ENCODE measurements at places on chromosomes 12 and 14. TPM values are rescaled to one million over a fixed set of nuclear protein-coding genes. Genes with fewer than 3 reads are reported as not detected.

- no peak for DNase-seq
Observed at GRCh38 chr12:77161944-77162343, 96.6 kb upstream of the E2F7 start.

DNA sequence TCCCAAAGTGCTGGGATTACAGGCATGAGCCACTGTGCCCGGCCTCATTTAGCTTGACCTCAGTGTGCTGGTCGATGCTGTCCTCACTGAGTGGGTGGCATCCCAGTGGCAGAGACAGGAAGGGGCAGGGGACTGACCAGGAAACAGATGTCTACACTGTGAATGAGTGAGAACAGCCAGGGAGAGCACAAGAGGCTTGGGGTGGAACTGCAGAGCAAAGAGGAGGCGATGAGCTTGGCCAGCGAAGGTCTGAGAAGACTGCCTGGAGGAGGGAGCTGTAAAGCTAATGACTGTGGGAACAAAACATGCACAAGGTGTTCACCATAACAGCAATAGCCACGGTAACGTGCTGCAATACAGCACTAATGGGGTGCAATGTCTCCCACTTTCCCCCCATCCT lies 57.2 kb upstream of the BEGAIN start:
- no peak for DNase-seq

Gene CPNE6
- total RNA-seq = not detected

GRCh38 chr12:90842477-90842876 lies 112.5 kb downstream of the CCER1 start:
- no peak for DNase-seq

GRCh38 chr12:6241495-6241894 lies 41.3 kb downstream of the CD9 start:
- no peak for DNase-seq

- DNase-seq = no peak
Observed at GRCh38 chr12:53330671-53331070, 5.5 kb downstream of the SP7 start.

- no peak for DNase-seq
Observed at GRCh38 chr14:45181329-45181728, 45.6 kb downstream of the FANCM start.

Gene PARP11
- 10.6 TPM for total RNA-seq

DNA sequence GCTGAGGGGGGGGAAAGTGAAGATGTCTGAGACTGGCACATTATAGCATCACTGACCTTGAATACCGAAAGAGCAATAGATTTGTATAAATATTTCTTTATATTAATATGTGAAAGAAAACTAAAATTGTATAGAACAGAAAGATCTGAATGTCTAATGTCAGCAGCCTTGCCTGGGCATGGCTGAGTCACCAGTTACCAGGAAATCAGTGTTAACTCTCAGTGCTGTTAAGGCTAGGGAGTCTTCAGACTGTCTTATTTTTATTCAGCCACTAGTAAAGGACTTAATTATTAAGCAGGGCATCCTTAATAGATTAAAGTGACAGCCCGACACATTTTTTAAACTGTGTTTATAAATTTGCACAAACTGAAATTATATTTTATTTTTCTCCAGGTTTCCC lies 122.9 kb upstream of the AEBP2 start:
- DNase-seq = peak; percentile 50

Gene AJUBA
- total RNA-seq = 189 TPM

GRCh38 chr12:102120564-102120873 lies 536 bp downstream of the PARPBP start:
- DNase-seq = peak; percentile 15

Gene CRIP1
- total RNA-seq = 12.2 TPM

GRCh38 chr14:91470216-91470615 lies 39.9 kb downstream of the PPP4R3A start:
- no peak for DNase-seq

Gene LTB4R
- total RNA-seq = 1.3 TPM

Gene SIX1
- 7.6 TPM for total RNA-seq

Gene NTN4
- 253 TPM for total RNA-seq

Gene KRT71
- total RNA-seq = not detected

- no peak for DNase-seq
Observed at GRCh38 chr12:125056306-125056705, 8.9 kb upstream of the AACS start.

Gene IL31
- total RNA-seq = not detected

Gene RPL10L
- total RNA-seq = not detected

Gene KCNMB4
- total RNA-seq = 1.0 TPM

Gene SOAT2
- not detected for total RNA-seq

GRCh38 chr14:54877015-54877702 lies 25.5 kb downstream of the GCH1 start:
- no peak for DNase-seq

Gene GARIN6
- total RNA-seq = not detected

DNA sequence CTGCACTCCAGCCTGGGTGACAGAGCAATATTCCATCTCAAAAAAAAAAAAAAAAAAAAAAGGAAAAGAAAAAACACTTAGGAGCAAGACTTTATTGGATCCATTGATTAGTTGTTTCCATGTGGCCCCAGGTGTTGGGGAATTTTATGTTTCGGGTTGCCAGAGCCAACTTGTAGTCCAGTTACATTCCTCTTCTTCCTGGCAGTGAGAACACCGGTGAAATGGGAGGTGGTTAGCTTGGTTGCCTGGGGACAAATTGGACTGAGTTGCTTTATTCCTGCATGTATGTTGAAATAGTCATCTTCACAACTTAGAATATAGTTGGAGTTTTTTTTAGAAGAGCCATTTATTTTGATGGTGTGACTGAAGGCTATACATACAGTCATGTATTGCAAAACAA lies 12.6 kb downstream of the RCOR1 start:
- peak; percentile 90 for DNase-seq

Gene KLRB1
- total RNA-seq = not detected

- no peak for DNase-seq
Observed at GRCh38 chr14:31752867-31753661, 191.9 kb downstream of the NUBPL start.

Gene CCDC175
- total RNA-seq = not detected

GRCh38 chr12:121239351-121240061 lies 29.6 kb downstream of the P2RX4 start:
- DNase-seq = no peak

GRCh38 chr14:84859116-84859515 lies 670.8 kb upstream of the FLRT2 start:
- DNase-seq = no peak

DNA sequence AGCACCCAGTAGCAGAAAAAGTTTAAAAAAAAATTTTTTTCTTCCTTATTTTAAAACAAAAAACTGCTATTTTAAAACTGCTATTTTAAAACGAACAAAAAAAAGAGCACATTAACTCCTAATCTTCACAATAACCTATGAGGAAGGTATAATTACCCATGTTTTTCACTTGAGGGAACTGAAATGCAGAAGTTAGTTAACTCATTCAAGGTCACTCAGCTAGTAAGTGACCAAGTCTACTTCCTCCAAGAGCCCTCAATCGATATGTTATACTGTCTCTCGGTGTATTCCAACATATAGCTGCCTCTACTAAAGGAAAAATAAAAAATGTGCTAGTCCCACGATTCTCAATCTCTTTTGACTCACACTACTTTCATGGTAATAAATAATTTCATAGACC lies 7.8 kb downstream of the RPAP3 start:
- DNase-seq = no peak
